Muscle of leg (tissue), 16 donors: ENCODE measurements at places on chromosomes 2 and 18. TPM values are rescaled to one million over a fixed set of nuclear protein-coding genes. Genes with fewer than 3 reads are reported as not detected.

GRCh38 chr2:159010340-159010739, 41.9 kb downstream of the TANC1 start:
- no peak for DNase-seq

DNA sequence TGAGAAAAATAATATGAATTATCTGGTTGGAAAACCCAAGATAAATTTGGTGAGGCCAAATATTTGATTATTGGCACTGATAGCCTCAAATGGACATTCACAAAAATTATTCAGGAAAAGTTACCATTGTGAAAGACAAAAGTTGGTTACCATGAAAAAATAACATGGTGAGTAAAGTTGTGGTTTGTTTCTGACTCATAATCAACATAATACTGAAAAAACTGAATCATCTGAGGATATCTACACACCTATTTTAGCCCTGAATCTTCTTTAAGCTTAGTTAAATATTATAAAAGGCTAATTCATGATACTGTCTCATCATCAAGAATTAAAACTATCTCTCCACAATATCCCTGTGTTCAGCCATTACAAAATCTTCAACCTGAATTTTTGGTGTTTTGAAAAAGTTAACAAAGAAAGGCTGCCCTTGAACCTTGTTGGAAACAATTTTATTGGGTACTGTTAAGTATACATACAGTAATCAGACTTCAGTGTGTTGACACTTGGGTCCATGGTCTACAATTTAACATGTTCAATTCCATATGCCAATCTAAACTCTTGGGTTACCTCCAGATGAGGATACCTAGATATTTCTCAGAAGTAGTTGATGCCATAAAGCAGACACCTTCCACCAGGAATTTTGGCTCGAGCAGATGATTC, 607.5 kb upstream of the SLC39A10 start:
- no peak for DNase-seq

- DNase-seq: no peak
These were observed 36.6 kb downstream of the CASP10 start for GRCh38 chr2:201219328-201220096.

DNA sequence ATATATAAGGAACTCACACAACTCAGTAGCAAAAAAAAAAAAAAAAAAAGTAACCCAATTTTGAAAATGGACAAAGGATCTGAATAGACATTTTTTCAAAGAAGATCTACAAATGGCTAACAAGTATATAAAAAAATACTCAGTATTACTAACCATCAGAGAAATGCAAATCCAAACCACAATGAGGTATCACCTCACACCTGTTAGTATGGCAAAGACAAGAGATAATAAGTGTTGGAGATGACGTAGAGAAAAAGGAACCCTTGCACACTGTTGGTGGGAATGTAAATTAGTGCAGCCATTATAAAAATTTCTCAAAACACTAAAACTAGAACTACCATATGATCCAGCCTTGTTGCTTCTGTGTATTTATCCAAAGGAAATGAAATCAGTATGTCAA, 5.8 kb upstream of the CNDP1 start:
- no peak for DNase-seq

Gene ERFE
- 6.1 TPM for total RNA-seq

Gene FOXI3
- not detected for total RNA-seq
